Activated T-cell treated with anti-CD3 and anti-CD28 coated beads for 48 hours (primary cell): ENCODE measurements at places on chromosomes 5 and 9.

DNA sequence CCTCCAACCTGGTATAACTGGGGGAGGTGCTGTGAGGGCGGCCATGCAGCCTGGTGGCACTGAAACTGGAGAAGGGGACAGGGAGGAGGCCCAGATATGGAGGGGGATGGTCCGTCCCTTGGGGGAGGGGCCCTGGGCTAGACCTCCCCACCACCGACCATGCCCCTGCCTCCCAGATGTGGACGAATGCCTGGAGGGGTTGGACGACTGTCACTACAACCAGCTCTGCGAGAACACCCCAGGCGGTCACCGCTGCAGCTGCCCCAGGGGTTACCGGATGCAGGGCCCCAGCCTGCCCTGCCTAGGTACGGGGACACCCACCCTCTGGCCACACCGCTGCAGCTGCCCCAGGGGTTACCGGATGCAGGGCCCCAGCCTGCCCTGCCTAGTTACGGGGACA is 15.4 kb upstream of the ASS1 start:
- no peak for DNase-seq

DNA sequence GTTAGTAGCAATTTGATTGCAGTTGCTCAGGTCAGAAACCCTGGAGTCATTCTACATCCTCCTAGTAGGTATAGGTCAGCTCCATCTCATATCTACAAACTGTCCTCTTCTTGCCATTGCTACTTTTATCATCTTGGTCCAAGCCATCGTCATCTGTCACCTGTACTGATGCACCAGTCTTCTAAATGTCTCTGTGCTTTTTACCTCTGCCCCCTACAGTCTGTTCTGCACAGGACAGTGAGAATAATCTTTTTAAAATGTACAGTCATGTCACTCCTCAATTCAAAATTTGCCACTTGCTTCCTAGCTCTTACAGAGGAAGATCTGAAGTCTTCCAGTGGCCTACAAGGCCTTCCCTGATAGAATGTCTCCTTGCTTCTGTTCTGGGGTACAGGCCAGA is 6.8 kb downstream of the NNT start:
- no peak for DNase-seq

DNA sequence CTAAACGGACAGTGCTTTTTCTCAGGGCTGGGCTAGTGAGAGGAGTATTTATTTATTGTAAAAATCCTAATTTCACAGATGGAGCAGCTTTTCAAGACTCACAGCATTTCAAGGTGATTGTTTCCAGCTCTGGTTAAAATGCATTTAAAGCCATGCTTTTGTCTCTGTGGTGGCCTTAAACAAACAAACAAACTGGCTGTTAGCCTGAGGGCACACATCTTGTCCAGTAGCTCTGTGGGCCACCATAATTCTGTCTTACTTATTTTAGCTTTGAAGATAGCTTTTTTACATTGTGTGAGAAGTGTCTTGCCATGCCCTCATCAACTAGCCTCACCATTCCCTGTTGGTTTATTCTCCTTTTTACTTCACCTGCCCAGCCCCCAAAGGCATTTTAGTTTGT is 218.2 kb downstream of the PSAT1 start:
- DNase-seq, result no peak

- DNase-seq, result no peak
These were observed 95.0 kb upstream of the EPB41L4A start for GRCh38 chr5:112514111-112514510.

GRCh38 chr9:75176037-75176436 is 87.7 kb downstream of the OSTF1 start:
- no peak for DNase-seq

DNA sequence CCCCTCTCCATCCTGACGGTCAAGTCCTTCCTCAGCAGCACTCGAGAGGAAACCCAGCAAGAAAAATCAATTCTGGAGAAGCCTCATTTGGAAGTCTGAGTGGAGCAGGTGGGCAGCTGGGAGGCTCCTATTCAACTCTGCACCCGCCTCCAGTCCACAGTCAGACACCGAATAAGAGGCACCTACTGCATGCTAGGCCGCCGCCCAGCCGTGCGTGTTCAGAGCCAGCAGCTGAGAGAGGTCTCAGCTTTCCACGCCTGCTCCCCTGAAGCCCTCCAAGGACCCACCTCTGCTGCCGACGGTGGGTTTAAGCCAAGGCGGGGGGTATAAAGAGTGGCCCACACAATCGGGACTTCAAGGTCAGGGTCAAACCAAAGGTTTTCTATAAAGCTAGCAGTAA is 41.9 kb downstream of the VAV2 start:
- no peak for DNase-seq

- no peak for DNase-seq
These were observed 11.9 kb upstream of the C1QTNF2 start for GRCh38 chr5:160382346-160382745.

- DNase-seq, result no peak
These were observed 217.5 kb downstream of the DENND1A start for GRCh38 chr9:123712399-123712798.

DNA sequence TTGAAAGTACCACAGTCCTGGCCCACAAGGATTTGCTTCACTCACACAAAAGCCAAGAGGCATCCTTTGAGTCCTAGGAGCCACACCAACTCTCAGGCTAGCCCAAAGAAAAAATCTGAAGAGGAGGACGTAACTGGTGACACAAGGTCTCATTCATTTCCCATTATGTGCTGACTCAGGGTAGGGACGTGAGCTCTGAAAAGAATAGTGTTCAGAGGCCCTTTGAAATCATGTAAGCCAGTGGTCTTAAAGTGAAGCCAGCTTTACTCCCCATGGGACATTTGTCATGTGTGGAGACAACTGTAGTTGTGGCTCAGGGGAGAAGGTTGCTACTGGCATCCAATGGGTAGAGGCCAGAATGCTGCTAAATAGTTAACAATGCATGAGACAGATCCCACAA is 332.4 kb downstream of the KCTD16 start:
- DNase-seq, result no peak

DNA sequence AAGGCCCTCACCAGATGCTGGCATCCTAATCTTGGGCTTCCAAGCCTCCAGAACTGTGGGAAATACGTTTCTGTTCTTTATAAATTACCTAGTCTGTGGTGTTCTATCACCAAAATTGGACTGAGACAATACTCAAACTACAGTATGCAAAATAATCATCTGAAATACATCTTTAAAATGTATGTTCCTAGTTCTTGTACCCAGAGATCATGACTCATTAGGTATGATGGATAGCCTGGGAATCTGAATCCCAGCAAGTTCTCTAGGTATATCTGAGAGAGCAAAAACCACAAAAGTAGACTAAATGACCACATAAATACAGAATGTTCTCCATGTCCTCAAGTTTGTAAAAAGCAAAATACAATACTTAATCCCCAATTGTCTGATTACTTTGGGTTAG is 166.3 kb downstream of the YIPF5 start:
- no peak for DNase-seq

DNA sequence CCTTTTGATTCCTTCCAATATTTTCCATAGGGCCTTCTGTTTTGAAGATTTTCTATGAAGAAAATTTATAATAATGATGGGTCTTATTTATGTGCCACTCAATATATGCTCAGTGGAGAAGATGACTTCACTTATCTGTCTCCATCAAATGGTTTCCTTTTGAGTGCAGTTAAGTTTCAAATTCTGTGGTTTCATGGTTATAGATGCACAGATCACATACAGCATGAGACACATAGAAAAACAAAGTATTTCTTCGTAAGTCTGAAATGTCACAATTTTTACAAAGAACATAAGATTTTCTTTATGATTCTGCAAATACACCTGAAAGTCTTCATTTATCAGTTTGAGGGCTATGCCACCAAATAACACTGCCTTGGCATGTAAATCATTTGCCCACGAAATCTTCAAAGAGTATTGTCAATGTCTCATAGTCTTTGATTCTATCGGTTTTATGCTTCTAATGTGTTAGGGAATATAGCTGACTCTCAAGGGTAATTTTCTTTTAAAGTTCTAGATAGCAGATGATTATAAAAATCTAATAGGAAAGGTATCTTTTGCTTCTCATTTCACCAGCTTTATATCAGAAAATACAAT is 14.1 kb downstream of the CFAP95 start:
- DNase-seq, result no peak

DNA sequence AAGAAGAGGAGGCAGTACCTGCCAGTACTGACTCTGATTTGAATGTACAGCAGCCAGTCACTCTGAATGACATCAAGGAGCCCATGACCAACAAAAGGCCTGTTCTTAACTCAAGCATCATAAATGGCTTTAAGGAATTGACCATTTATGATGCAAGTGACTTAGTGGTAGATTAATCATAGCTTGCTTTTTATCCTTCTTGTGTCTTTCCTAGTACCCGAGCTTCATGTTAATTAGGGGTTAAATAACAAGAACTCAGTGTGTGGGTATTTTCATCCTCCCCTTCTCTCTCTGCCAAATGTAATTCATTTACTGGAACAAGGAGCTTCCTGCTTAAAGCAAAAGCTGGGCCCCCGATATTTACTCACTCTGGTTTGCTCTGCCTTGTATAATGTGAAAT is 146.5 kb downstream of the UNC13B start:
- no peak for DNase-seq

GRCh38 chr5:145681686-145682085 is 153.5 kb downstream of the PRELID2 start:
- no peak for DNase-seq

DNA sequence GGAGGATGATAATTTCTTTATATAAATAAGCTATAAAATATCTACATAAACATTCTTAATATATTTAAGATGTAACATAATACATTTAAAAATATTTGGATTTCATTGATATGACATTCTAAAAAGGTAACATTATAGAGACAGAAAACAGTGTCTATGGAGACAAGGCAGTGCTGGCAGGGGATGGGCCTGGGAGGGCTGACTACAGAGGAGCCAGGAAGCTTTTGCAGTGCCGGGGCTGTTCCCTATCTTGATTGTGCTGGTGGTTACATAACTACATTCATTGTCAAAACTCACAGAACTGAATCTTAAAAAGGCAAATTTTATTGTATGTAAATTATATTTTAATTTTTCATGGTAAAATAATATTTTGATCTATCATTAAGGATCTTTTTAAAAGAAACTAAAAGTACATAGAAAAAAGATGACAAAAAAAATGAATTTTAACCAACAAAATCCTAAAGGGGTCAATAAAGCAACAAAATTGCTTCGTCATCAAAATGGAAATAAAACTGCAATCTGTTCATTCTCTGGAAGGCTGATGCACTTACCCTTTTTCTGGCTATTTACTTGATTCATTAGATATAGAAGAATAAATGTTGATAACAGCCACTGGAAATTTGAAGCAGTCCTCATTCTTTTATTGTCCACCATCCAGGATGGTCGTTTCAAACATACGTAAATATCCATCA is 26.3 kb downstream of the LIFR start:
- DNase-seq, result no peak

GRCh38 chr9:94649100-94649819 is 9.9 kb upstream of the FBP1 start:
- no peak for DNase-seq

- no peak for DNase-seq
These were observed 169.4 kb upstream of the TMEM161B start for GRCh38 chr5:88438006-88438405.

DNA sequence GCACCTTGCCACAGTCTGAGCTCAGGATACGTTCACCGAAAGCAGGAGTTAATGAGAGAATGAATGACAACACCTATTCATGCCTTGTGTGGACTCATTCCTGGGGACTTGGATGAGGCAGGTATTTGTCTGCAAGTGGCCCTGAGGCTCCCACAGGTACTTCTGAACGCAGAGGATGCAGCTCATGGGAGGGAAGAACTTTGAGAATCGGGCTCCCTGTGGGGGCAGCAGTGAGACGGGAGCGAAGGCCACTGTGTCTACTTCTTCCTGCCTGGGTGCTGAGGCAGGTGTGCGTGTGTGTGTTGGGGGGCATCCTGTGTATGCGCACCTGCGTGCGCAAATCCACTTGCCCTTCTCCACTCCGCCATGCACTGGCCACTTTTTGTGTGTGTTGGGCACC is 42.2 kb downstream of the PTPN3 start:
- DNase-seq, result no peak

DNA sequence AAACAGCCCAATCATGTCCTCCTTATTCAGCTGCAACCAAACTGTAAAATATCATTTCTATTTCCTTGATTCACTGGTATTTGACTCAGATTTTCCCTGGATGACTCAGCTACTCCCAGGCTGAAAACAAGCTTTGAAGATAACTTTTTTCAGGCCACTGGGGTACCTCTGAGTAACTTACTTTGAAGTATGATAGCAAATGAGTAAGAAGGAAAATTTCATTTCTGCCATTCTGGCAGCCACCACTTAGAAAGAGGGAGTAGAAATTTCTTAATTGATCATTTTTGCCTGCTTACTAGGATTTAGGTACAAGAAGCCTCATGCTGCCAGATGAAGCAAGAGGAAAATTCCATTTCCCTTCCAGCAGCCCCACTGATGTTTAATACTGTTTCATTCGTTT is 247.4 kb downstream of the PRELID2 start:
- DNase-seq, result no peak

DNA sequence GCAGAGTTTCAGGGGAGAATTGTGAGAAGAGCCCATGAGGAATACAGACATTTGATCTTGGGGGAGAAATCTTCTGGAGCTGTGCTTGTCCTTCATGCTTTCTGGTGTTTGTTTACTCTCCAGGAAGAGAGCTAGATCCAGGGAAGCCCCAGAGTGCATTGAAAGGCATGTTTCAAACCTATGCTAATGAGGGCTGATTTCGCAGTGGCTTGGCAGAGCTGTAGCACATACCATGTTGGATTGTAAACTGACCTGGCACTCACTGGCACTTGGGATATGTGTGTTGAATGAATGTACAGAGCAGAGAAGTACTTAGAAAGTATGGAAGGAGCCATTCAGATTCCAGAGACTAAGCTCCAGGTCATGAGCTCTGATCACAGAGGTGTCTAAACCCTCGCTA is 30.9 kb downstream of the TNFSF8 start:
- DNase-seq, result no peak

- peak; percentile 24 for DNase-seq
These were observed 657 bp downstream of the MTRR start for GRCh38 chr5:7869474-7870136.

DNA sequence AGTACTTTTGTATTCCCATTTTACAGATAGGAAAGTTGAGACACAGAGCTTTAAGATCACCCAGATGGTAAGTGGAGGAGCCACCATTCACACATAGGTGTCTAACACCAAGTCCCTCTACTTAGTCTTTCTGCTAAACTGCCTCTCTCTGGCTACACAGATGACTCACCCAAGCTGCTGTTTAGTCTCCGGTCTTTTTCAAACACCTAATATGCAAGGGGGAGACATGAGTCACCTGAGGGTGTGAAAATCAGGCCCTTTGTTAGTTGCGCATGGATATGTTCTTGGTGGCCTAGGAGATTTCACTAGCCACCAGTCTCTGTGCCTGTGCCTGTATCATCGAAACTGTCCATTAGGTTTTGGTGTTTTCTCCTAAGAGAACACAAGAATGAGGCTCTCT is 117.8 kb downstream of the MAST4 start:
- no peak for DNase-seq

DNA sequence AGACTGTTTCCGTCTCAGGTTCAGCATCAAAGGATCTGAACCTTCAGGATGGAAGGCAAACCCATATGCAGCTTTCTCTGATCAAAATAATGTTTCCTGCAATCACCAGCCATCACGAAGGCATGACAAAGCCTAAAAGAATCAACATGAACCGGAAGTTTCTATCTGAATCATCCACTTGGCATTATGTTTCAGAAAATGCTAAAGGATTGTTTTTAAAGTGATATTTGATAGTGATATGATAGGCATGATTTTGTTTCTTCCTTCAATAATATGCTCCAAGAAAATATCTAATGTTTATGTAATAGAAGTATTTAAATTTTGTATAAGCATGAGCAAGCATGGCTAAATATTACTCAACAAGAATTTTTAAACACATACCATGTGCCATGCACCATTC is 219.6 kb downstream of the PLK2 start:
- no peak for DNase-seq
